ENCODE measurements at places on chromosomes 3 and 15. TPM values are rescaled to one million over a fixed set of nuclear protein-coding genes. Genes with fewer than 3 reads are reported as not detected.

DNA sequence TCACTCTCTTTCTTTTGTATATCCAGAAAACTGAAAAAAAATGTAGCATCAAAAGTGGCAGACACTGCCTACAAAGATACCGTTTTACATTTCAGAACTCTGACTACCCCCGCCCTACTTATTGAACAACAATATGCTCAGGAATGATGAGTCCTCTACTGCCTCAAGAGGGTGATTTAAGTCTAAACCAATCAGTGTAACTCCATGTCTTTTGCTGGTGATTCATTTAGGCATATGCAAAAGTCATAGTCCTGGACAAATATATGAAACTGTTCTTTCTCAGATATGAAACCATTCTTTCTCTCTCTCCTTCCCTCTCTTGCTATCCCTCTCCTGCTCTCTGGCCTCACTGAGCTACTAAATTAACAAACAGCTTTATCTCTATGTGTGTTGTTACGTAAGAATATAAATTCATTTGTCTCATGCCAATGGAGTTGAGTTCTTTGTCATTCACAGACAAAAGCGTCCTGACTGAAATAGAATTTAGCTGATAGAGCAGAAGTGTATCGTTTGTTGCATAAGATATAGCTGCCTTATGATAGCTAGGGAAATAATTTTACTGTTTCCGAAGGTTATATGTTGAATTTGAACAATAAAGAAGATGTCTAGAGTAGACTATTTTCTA is 133.7 kb upstream of the OSTN start:
- no peak for DNase-seq

- DNase-seq: no peak
Measured at GRCh38 chr3:79139395-79140068, 628.3 kb downstream of the ROBO1 start.

- no peak for DNase-seq
Measured at GRCh38 chr3:110400315-110400714, 671.3 kb upstream of the NECTIN3 start.

The TGM5 gene
- 11.5 TPM for total RNA-seq

The GOLGA8O gene
- total RNA-seq: 0.19 TPM

The GADL1 gene
- total RNA-seq: not detected
